ENCODE measurements at places on chromosomes 6 and 20. TPM values are rescaled to one million over a fixed set of nuclear protein-coding genes. Genes with fewer than 3 reads are reported as not detected.

TMEM181 gene
- 52.3 TPM for total RNA-seq

GHRH gene
- not detected for total RNA-seq

NMBR gene
- not detected for total RNA-seq

MRPS18B gene
- total RNA-seq, result 117 TPM

SIRPG gene
- not detected for total RNA-seq

ADGRB3 gene
- total RNA-seq, result 1.5 TPM

ANKRD66 gene
- not detected for total RNA-seq

RANBP9 gene
- 24.3 TPM for total RNA-seq

DDO gene
- not detected for total RNA-seq

PRPH2 gene
- total RNA-seq, result 0.15 TPM

NEDD9 gene
- 35.0 TPM for total RNA-seq

MED20 gene
- total RNA-seq, result 20.7 TPM

ZNF334 gene
- total RNA-seq, result 2.5 TPM

ACSS1 gene
- total RNA-seq, result 21.1 TPM

FOXF2 gene
- total RNA-seq, result 4.0 TPM

AFDN gene
- 23.3 TPM for total RNA-seq

CYP24A1 gene
- total RNA-seq, result not detected

MOXD1 gene
- total RNA-seq, result 18.9 TPM

HLA-DOB gene
- total RNA-seq, result 0.34 TPM

MDC1 gene
- 11.7 TPM for total RNA-seq

ZSCAN23 gene
- total RNA-seq, result 1.7 TPM

SLC17A2 gene
- not detected for total RNA-seq

SLCO4A1 gene
- total RNA-seq, result 47.5 TPM

EDN1 gene
- total RNA-seq, result not detected

GSTA3 gene
- total RNA-seq, result not detected

GCNT2 gene
- 153 TPM for total RNA-seq

OR12D2 gene
- total RNA-seq, result not detected

RHAG gene
- total RNA-seq, result not detected

EPB41L2 gene
- 41.8 TPM for total RNA-seq

C6orf132 gene
- 0.34 TPM for total RNA-seq

MDFI gene
- total RNA-seq, result 0.67 TPM

CALHM5 gene
- 0.15 TPM for total RNA-seq

VWA7 gene
- 0.15 TPM for total RNA-seq

MEP1A gene
- total RNA-seq, result not detected

C20orf202 gene
- total RNA-seq, result not detected

SPINT3 gene
- total RNA-seq, result not detected

GABRR1 gene
- not detected for total RNA-seq

CASS4 gene
- total RNA-seq, result 0.15 TPM

AGER gene
- 0.69 TPM for total RNA-seq

ENPP3 gene
- 1.1 TPM for total RNA-seq

CTCFL gene
- not detected for total RNA-seq

MAP7 gene
- total RNA-seq, result 1.00 TPM

SLC22A2 gene
- not detected for total RNA-seq

ENPP1 gene
- total RNA-seq, result 10.5 TPM

SMIM26 gene
- 59.9 TPM for total RNA-seq

Data from melanocyte of skin (primary cell).